Cortex of kidney (tissue), 1 donor: ENCODE measurements at places on chromosomes 6 and 20.

- no peak for DNase-seq
Observed at GRCh38 chr6:3026791-3027626, 27.3 kb downstream of the NQO2 start.

DNA sequence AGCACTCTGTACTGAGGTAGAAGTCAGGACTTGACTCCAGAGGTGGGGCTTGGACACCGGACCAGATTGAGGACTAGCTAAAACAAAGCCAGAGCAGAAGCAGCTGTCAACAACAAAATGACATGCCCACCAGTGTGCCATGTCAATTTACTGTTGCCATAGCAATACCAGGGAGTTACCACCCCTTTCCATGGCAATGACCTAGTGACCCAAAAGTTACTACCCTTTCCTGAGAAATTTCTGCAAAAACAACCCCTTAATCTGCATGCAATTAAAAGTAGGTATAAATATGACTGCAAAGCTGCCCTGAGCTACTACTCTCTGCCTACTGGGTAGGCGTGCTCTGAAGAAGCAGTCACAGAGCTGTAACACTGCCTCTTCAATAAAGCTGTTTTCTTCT lies 21.0 kb downstream of the MAP3K5 start:
- no peak for DNase-seq

- no peak for DNase-seq
Observed at GRCh38 chr6:76403064-76403463, 330.6 kb upstream of the IMPG1 start.

DNA sequence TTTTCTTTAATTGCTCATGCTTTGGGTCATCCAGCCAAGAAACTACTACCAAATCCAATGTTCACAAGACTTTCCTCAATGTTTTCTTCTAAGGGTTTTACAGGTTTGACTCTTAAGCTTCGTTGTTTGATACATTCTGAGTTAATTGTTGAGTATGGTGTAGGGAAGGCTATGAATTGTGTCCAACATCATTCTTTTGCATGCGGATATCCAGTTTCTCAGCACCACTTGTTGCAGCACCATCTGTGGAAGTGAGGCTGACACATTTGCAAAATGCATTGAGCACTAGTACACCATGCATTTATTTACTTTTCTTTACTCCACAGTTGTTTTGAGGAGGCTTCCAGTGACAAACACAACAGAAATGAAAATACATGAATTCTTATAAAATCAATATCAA lies 17.2 kb downstream of the MICA start:
- no peak for DNase-seq

GRCh38 chr20:25035921-25036320 lies 22.0 kb downstream of the ACSS1 start:
- DNase-seq = no peak

DNA sequence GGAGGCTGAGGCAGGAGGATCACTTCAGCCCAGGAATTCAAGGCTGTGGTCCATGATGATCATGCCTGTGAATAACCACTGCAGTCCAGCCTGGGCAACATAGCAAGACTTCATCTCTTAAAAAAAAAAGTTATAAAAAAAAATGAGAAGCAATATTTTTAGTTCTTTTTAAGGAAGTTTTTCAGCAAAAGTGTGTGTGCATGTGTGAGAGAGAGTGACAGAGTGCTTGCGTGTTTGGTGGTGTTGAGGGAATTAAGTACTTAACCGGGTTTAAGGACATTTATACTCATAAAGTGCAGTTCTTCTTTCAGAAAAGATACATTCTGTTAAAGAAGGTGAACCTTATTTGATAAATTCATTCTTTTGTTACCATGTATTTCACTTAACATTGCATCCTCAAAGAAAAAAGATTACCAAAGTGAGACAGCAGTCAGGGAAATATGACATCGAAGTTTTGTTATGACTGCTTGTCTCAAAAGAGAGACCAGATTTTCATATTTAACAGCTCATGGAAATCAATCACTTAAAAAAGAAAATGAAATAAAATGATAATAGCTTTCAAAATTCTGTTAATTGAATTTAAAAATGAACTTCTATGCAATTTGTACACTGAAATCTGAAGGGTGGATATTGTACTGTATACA lies 254.7 kb downstream of the ARHGAP18 start:
- no peak for DNase-seq

DNA sequence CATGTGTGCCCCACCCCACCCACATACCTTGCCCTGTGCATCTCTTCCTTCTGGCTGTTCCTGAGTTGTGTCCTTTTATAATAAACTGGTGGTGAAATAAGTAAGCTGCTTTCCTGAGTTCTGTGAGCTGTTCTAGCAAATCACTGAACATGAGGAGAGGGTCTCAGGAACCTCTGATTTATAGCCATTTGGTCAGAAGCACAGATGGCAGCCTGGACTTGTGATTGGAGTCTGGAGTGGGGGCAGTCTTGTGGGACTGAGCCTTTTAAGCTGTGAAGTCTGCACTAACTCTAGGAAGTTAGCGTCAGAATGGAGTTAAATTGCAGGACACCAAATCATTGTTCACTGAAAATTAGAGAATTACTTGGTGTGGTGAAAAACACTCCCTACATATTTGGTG lies 245.4 kb downstream of the LRFN2 start:
- no peak for DNase-seq

DNA sequence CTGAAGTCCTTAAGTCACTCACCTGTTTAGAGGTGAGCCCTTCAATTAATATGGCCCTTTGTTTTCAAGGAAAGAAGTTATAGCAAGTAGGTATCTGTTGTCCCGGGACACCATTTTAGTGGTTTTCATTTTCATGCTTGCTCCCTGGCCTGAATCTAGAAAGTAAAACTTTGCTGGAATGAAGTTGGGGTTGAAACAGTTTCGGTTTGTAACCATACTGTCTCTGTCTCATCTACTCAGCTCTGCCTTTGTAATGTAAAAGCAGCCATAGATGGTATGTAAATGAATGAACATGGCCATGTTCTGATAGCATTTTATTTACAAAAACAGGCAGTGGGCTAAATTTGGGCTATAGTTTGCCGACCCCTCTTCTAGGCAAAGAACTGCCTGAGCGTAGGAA lies 64.9 kb upstream of the GNRH2 start:
- no peak for DNase-seq

- DNase-seq = no peak
Observed at GRCh38 chr6:37946057-37946456, 126.5 kb downstream of the ZFAND3 start.

DNA sequence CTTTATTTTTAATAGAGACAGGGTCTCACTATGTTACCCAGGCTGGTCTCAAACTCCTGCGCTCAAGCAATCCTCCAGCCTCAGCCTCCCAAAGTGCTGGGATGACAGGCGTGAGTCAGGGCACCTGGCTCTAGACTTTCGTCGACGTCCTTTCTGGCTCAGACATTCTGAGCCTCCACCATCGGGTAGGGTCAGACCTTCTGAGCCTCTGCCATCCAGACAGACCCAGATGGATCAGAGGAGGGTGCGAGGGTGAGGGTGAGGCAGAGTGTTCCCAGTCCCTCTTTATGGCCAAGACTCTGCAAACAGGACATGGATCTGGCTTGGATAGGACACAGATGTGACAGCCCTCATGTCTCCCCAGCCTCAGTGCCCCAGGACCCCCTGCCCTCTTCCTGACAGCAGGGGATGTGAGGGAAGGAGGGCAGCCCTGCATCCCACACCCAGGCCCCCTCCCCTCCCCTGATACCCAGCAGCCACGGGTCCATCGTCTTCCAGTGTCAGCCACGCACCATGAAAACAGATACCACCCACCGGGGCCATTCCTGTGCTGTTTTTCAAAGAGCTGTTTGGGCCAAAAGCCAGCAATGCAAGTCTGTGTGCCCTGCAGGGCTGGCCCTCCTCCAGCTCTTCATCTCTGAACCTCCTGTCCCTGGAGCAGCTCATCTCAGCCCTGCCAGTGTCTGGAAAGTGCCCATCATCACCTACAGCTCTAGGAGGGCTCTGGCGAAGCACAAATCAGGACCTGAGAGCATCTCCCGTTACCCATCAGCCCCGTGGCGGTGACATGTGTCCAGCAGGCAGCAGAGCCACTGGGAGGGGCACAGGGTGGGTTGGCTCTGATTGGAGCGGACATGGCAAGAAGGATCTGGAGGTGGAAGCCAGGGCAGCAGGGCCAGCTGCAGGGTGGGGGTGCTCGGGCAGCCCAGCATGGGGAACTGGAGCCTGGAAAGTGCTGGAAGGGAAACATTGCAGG lies 208.4 kb downstream of the PREX1 start:
- no peak for DNase-seq

GRCh38 chr6:162313922-162314660 lies 413.5 kb downstream of the PRKN start:
- no peak for DNase-seq

- no peak for DNase-seq
Observed at GRCh38 chr6:35370124-35370741, 27.9 kb downstream of the PPARD start.

GRCh38 chr6:133724726-133725125 lies 164.2 kb upstream of the TCF21 start:
- DNase-seq = no peak

DNA sequence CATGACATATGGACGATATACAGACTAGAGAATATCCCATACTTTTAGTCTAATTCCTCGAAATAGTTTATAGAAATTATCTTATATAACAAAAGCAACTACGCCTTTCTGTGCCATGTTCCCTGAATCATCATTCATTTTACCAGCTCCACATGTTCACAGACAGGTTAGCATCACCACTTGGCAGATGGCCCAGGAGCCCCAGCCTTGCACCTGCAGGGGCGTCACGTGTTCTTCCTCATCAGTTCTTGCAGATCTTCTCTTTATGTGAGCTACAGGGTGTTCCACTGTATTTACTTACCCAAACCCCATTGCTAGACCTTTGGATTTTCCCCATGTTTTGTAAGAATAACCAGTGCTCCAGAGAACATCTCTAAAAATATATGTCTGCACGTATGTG lies 12.6 kb upstream of the BNIP5 start:
- DNase-seq = no peak

DNA sequence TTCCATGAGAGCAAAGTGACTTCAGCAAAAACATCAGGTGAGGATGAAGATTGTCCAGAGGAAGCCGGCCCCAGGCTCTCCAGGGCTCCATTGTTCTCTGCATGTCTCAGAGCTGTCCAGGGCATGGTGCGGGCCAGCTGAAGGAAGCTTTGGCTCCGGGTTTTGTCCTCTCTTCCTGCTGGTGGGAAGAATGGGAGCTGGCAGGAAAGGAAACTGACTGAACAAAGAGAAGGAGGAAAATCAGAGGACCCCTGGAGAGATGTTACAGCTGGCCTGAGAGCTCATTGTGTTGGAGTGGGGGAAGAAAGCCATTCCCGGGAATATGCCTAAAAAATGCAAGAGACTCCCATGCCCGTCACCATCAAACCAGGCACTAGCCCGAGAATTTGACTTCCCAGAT lies 27.1 kb downstream of the PRND start:
- DNase-seq = no peak

DNA sequence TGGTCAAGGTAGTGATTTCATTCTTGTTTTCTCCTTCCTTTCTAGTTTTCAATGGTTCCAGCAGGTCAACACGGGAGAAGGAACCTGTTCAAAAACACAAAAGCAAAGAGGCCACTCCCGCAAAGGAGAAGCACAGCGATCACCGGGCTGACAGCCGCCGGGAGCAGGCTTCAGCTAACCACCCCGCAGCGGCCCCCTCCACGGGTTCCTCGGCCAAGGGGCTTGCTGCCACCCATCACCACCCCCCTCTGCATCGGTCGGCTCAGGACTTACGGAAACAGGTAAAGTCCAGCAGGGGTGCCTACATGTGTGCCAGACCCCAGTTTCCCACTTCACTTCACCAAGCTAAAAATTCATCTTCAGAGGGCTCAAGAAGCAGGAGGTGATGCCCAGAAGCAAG lies 175.6 kb downstream of the DTNBP1 start:
- no peak for DNase-seq
